NCI-H526 treated with DMSO at 0.1 percent for 48 hours (cell line): ENCODE measurements at places on chromosomes 12 and 14.

DNA sequence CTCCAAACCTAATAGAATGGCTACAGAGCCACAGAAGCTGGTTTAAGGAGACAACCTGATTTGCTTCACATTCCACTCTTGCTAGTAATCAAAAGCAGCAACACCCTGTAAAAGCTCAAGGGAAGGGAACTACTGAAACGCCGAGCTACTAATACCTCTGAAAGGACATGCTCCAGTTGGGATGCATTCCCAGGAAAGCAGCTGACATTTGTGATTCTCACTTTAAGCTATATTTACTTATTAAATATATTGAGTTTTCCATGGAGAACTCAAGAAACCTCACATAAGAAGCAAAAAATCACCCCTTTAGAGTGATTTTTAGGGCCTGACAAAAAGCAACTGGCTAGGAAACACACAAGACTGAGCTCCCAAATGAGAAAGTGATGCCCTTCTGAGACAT is 1073.0 kb upstream of the FLRT2 start:
- DNase-seq, result no peak

DNA sequence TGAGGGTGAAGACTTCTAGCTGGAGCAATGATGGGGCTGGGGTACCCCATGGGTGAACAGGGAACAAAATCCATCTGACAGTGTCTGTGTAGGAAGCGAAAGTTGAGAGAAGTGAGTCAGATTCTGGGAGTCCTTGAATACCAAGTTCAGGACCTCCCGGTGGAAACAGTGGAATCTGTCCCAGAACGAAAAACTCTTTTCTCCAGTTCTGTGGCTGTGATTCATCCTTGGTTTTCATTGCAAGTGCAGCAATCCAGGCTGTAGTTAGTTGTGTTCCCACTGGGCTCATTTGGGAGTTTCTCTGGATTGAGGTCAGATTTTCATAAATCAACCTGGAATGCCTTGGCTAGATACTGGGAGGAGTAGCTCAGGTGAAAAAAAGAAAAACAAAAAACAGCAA is 120.7 kb downstream of the C12orf75 start:
- no peak for DNase-seq

DNA sequence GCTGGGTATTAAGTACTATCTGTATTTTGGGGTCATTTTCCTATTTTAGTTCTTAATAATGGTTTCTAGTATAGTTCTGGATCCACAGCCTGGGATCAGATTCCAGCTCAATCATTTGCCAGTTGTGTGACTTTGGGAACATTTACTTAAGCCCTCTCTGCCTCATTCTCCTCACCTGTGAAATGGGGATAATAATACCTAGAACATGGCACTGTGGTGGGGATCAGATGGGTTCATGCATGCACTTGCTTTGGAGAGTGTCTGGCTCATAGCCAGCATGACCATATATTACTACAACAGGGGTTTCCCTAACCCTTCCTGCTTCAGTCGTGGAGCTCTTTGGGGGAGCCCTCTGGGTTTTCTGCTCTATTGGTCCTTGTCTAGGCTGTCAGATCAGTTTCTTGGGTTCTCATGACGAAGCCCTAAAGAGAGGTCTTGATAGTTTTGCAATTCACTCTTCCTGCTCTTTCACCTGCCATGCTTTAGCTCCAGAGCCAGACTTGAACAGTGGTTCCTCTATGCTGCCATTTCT is 34.1 kb upstream of the SMOC1 start:
- DNase-seq, result no peak

DNA sequence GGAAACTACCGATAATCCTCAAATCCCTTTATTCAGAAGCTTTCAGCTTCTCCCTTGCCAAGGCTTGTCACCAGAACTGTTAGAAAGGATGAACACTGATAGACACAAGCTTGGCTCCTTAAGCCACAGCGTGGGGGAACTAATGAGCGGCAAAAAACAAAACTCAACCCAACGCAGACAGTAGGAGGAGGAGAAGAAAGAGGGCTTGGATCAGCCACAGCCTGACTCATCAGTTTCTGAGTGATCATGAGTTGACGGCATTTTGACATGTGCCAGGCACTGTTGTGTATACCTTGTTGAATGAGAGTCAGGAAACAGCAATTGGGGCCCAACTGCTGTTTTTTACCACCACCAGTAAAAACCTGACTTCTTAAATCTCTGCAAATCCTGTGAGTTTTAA is 23.7 kb downstream of the PLXNC1 start:
- no peak for DNase-seq

- no peak for DNase-seq
Measured at GRCh38 chr12:68905733-68906132, 27.2 kb downstream of the CPM start.

GRCh38 chr12:127479256-127479655 is 787.7 kb upstream of the TMEM132C start:
- no peak for DNase-seq

GRCh38 chr12:24595652-24596235 is 353.2 kb downstream of the BCAT1 start:
- peak; percentile 6 for DNase-seq

GRCh38 chr12:65658360-65658759 is 165.9 kb upstream of the HMGA2 start:
- no peak for DNase-seq

GRCh38 chr12:51395283-51396230 is 4.4 kb upstream of the GALNT6 start:
- no peak for DNase-seq

DNA sequence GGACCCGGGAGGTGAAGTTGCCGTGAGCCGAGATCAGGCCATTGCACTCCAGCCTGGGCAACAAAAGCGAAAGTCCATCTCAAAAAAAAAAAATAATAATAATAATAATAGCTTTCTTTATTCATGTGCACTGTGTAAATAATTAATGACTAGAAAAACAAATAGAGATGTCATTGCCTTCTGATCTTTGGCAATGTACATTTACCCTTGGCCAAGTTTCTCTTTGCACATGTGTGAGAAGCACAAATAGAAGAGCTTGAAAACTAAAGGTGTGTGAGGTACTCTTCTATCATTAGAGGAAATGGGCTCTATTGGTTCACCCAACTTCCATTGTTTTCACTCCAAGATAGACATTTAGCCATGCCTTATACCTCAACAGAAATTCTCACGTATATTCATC is 170.1 kb upstream of the PDZRN4 start:
- no peak for DNase-seq

DNA sequence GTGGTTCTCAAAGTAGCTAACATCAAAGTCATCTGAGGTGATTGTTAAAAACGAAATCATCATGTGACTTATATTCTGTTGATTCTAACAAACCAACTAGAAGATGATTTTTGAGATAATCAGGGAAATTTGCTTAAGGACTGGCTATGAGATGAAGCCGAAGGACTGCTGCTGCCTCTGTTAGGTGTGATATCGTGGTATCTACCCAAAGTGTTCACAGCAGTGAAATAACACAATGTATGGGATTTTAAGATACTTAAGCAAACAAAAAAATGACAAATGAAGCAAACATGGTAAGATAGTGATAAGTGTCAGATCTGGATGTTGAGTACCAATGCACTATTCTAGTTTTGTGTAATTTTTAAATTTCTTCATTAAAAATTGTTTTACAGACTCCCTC is 59.1 kb downstream of the GXYLT1 start:
- DNase-seq, result no peak

DNA sequence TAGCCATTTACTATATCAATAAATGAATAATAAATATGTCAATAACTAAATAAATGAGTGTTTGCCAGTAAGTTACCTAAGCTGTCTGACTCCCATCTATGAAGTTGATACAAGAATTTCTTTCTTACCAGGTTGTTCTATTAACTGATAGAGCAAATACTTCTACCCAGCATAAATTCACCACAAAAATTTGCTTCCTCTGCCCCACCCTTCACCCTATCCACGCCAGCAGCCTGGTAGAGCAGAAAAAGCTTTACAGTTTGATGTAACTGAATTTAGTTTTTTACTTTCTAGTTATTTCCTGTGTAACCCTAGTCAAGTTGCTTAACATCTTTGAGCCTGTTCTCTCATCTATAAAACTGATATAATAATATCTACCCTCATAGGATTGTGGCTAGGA is 94.9 kb upstream of the SLC16A7 start:
- DNase-seq, result peak; percentile 12

DNA sequence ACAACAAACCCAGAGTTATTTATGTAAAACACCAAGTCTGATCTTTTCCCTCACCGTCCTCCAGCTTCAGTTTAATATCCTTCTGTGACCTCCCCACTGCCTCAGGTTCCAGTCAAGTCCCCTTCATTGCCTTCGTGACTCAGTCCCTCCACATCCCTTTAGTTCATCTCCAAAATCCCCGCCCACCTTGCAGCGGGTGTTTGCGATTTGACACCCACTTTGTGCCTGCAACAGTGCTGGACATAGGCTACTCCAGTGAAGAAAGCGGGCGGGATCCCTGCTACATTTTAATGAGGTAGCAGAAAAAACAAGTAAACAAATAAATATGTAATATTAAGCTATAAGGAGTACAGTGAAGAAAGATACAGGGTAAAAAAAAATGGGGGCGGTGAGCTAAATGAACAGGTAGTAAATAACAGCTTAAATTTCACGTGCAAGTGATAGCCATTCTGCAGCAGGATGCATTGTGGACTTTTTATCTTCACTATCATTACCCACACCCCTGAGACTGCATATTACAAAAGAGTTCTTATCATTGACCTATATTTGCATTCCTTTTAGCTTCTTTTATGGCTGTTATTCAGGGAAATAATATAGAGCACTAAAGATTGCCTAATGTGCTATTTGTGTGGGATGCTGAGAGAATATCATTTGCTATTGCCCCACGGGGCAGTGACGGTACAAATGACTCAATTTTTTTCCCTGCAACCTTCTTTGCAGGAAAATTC is 222.8 kb upstream of the NUDT4 start:
- DNase-seq, result peak; percentile 35

DNA sequence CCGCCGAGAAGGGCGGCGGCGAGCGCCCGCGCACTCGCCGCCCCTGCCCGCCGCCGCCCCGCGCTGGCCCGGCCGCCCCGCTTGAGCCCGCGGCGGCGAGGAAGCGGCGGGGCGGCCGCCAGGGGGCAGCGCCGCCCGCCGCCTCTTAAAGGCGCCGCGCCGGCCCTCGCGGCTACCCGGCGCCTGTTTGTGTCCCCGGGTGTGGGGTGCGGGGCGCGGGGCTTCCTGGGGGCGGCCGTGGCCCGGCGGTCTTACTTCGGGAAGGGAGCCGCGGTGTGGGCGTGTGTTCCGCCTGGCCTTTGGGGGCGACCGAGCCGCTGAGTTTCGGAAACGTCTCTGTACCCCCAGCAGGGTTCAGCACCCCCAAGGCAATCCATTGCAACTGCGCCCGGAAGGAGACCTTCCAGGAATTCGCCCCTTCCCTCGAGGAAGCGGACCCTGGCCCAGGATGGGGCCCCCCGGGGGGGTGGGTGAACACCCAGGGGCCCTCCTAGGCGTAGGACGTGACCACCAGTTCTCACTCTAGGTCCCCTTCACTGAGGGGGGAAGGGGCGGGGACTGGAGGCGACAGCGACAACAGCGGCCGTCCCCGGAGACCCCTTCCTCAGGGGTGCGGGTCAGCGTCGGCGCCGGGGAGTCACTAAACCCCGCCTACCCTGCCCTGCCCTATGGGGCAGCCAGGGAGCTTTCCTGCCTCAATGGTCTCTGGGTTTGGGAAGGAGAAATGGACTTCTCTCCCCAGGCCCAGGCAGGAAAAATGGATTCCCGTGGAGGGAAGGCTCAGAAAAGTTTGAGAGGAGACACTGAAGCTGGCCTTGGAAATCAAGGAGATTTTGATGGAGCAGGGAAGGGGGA is at the start of gene ITPK1:
Gene ITPK1 (minus strand): TSS at position 105 of the 855 bp plus-strand sequence. CDS start 762 bp downstream, outside the sequence.
- DNase-seq, result peak; percentile 9

- DNase-seq, result no peak
Measured at GRCh38 chr12:53171725-53172329, 8.7 kb upstream of the ZNF740 start.

GRCh38 chr12:109943811-109944210 is 43.7 kb downstream of the TCHP start:
- no peak for DNase-seq

GRCh38 chr12:114443607-114444421 is 37.9 kb upstream of the TBX5 start:
- DNase-seq, result no peak

- DNase-seq, result peak; percentile 4
Measured at GRCh38 chr12:59086126-59086525, 165.8 kb upstream of the LRIG3 start.

DNA sequence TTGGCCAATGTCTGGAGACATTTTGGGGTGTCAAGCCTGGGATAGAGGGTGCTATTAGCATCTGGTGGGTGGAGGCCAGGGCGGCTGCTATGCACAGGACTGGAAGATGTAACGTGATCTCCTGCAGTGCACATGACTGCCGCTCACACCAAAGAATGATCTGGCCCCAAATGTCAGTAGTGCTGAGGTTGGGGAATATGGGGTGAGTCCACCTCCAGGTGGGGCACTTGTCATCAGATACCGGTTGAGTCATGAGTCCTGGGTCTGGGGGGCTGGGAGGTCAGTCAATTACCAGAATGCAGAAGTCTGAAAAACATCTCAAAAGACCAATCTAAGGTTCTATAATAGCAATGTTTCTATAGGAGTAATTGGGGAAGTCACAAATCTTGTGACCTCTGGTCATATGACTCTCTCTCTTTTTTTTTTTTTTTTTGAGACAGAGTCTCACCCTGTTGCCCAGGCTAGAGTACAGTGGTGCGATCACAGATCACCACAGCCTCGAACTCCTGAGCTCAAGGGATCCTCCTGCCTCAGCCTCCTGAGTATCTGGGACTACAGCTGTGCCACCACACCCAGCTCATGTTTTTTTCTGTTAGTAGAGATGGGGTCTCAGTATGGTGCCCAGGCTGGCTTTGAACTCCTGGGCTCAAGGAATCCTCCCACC is 6.0 kb upstream of the SDSL start:
- DNase-seq, result no peak

DNA sequence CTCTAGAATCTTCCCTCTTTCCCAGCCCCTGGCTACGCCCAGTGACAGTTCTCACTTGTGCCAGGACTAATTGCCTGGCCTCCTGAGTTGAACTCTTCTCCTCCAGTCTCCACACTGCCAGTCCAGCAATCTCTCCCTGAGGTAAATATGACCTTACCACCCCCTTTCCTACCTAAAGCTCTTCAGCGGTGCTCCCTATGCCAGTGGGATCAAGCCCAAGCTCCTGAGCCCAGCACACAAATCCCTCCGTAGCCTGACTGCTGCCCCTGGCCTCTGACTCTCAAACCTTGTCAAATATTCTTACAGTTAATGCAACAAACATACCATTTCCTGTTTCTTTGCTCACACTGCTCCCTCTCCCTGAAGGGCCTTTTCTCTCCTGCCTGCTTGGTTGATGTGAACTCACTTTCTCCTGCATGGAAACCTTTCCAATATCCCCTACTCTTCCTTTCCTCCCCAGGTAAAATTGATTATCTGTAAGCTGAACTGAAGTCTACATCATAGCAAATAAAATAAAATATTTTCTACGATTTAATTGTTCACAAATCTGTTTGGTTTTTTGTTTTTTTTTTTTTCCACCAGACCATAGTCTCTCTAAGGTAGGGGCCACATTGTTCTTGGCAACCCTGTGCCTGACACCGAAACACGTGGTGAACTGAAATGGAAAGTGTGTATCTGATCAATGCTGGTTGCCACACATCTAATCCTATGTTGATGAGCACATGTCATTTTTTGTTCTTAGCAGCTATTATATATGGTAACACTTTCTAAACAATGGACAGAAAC is 147.5 kb downstream of the SLC38A6 start:
- DNase-seq, result no peak
